ENCODE measurements at places on chromosomes 4 and X.

DNA sequence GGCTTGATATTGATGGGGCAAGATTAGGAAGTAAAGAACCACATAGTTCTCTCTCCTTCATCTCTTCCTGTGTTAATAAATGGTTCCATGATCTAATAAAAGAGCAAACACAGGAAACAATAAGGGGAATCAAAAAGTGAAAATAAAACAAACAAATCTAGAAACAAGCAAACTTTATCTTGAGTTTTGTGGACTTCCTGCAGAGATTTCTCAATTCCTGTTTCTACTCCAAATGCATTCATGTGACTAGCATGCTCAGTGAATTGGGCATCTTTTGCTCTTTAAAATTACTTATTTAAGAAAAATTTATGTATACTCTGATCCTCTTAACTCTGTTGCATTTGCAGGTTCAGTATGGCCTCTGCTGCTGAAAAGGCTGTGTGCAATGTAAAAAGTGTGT lies 682.0 kb downstream of the KCTD8 start:
- DNase-seq: no peak

DNA sequence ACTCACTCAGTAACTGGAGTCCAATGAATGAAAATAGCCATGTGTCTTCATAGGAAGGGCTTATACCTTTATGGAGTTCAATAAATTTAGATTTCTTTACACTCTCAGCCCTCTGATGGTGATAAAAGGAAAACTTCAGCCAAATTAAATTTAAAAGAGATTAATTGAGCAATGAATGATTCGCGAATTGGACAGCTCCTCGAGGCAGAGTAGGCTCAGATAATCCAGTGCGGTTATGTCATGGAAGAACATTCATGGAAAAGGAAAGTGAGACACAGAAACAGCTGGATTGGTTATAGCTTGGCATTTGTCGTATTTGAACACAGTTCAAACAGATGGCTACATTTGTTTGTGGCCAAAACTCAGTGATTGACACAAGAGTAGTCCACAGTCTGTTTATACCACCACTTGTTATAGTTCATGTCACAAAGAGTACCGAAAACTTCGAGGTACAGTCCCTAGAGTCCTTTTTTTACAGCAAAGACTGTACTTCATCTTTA lies 54.6 kb upstream of the TACR3 start:
- DNase-seq: no peak

DNA sequence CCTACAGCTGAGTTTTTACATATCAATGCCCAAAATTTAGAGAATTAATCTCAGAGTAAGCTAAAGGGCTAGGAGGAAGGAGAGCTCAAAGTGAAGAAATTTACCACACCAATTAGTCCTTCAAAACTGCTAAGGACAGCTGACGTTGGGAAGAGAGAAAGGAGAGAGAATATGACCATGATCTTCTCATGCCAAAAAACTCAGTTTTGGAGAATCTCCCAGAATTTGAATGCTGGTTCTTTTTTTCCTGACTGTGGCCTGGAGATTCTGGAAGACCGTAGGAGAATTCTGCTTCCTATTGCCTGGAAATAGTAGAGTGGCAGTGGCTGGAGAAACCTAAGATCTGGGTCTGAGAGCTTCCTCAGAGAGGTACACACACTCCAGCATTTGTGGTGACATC lies 834.4 kb upstream of the SLIT2 start:
- DNase-seq: no peak

DNA sequence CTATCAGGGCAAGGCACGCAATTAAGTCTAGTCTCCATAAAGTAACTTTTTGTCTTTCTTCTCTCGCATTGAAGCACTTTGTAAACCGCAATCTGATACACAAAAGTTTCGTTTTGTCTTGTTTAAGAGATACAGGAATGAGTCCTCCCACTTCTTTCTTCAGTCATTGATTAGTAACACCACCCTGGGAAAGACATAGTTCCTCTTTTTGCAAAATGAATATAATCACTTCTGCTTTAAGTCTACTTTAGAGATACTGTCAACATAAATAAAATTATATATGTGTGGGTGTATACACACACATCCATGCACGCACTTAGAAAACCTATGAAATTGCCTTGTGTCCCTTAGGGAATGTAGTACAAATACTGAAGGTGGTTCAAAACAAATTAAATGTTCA lies 11.7 kb downstream of the COQ2 start:
- no peak for DNase-seq

DNA sequence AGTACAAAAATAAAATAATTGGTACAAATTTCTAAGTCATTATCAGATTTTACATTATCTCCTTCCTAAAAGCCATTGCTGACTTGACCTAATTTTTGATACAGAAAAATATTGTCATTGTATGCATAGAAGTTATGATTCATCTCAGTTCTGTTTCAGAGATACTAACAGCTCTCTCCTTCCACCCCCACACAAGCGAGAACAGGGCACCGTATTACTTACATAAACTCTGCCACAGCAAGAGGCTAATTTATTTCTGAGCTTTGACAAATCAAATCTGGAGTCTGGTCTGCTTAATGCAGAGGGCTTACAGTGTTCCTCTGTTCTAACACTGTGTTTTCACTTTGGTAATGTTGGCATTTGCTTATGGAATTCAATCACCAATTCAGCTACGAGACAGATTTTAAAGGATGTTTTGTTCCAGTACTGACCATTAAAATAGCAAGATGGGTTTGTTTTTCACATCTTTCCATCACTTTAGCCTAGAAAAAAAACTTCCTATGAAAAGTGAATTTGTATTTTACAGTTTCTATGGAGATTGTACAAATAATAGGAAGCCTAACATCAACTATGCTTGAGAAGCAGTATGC lies 181.8 kb downstream of the USP46 start:
- DNase-seq: no peak

DNA sequence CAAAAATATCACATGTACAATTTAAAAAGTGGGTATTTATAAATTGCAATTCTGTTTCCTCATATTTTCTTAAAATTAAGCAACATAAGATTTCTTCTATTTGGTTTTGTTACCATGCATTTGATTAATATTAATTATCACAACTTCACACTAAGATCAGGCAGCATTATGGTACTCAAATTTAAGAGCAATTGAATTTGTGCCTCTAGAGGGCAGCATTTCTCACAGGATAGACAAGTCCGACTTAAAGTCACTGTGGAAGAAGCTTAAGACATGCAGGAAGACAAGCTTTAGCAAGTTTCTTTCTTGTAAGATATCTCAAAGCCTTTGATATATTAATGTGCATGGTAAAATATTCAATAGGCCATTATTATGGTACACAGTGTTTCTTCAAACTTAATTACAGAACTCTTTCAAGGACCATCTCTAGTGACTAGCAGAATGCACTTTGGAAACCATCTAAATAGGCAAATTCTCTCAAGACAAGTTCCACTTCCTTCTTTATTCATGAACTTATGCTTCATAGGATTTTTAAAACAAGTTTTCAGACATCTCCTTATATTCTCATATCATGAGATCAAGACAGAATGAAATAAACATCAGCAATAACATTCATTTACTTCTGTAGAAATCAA lies 35.0 kb downstream of the FBXW7 start:
- peak; percentile 36 for DNase-seq

DNA sequence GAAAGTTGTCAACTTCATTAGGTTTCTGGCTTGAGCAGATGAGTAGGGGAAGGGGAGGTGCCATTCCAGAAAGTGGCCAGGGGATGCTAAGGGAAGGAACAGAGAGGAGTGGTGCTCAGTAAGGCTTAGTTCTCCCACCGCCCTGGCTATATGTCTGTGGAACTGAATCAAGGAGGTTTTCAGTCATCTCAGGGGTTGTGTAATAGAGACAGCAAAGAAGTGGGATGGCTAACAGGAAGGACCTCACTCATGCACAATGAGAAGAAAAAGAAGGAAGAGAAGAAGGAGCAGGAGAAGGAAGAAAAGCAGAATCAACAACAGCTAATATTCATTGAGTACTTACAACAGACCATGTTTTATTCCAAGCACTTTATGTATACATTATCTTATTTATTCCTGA lies 368.7 kb downstream of the MID1IP1 start:
- no peak for DNase-seq

DNA sequence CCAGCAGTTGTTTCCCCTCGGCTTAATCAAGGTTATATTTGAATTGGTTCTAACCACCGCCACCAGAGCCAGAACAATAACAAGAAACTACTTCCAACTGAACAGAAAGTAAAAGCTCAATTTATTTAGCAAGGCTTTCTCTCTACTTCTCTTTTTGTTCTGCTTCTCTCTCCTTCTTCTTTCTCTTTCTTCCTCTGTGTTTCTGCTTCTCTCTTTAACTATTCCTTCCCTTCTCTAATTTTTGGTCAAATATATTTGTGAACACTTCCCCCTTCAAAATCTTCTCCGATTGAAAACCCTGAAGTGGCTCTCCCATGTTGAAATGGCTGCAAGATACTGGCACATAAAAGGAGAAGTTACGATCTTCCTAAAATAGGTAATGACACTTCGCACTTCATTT lies 1195.9 kb upstream of the PRKX start:
- no peak for DNase-seq

DNA sequence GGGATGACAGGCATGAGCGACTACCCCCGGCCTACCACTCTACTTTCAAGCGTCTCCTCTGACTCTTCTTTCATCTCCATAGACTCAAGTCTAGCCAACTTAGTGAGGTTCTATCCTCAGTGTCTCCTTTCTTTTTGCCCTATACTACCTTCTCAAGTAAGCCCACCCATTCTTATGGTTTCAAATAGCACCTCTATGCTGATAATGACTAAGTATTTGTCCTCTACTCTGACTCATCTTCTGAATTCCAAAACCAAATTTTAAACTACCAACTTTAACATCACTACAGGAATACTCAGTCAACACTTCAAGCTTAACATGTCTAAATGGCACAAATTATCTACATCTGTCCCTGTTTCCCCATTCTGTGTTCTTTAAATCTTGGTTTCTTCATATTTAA lies 47.8 kb downstream of the ELF2 start:
- no peak for DNase-seq

DNA sequence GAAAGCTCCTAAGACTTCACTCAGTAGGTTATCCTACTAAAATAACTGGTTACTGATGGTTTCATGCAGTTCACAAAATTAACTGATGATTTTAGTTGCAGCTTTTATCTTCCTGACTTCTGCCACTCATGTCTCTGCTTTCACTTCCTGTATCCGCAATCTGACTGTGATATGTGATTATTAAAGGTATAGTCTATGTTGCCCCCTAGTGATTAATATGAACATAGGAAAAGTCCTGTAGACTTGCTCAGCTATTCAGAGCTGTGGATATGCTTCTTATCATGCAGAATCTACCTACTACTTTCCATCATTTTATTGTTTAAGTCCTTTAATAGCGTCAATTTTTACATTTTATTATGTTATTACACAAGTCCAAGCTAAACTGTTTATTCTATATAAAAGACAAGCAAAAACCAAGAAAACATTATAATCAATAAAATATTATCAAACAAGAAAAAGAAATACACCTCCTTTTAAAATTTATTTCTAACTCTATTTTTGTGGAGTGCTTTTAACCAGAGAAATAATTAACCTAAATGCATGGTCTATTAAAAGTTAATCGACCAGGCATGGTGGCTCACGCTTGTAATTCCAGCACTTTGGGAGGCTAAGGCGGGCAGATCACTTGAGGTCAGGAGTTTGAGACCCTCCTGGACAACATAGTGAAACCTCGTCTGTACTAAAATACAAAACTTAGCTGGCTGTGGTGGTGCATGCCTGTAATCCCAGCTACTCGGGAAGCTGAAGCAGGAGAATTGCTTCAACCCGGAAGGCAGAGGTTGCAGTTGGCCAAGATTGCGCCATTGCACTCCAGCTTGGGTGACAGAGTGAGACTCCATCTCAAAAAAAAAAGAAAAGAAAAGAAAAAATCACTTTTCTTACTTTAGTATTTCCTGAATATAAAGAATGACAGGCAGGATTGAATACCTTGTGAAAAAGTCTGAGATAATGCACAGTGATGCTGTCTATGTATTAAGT lies 40.4 kb upstream of the TLR2 start:
- no peak for DNase-seq

DNA sequence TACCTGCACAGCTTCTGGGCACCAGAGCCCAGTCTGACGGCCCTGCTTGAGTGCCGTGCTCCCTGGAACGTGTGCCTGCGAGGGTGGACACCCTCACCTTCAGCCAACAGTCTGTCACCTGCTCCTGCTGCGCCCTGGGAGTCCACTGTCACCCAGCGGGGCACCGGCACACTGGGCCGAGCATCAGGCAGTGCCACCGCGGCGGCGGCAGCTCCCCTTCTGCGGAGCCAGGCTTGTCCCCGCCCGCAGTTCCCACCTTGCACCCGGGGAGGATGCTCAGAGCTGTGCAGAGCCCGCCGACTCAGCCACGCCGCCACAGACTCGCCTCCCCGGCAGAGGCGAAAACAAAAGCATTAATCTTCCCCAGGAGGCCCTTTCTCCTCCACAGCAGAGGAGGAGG lies 86.8 kb downstream of the ABLIM2 start:
- DNase-seq: no peak

DNA sequence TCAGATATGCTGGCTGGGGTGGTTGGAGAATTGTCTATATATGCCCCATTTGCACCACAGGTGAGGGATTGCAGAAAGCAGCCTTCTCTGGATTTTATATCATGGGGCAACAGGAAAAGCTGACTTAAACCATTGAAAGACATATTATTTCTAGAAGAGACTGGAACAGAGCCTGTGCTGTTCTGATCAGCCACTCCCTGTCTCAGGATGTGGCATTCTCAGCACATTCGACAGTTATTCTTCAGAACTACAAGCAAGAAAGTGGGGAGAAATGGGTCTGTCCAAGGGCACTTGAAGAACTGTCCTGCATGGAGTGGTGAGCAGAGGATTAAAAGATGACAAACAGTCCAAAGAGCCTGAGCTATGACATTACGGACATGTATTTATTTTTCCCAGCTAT lies 67.8 kb upstream of the EPHA5 start:
- DNase-seq: no peak

DNA sequence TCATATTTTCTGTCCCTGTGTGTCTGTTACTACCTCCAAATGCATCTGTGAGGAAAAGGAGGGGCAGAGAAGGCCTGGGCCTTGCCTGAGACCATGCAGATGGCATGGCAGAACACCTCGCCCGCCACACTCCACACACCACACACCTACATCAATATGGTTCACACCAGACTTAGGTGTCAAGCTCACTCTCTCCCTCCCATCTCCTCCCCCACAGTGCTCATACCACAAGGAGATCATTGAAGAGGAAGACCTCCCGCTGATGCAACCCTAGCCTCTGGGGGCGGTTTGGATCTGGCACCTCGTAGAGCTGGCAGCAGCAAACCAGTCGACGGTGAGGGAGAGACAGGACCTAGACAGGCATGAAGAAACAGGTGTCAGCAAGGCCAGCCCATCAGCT lies 16.6 kb upstream of the KDM5C start:
- DNase-seq: no peak

- no peak for DNase-seq
These were observed 26.8 kb upstream of the ESX1 start for GRCh38 chrX:104281564-104281963.

DNA sequence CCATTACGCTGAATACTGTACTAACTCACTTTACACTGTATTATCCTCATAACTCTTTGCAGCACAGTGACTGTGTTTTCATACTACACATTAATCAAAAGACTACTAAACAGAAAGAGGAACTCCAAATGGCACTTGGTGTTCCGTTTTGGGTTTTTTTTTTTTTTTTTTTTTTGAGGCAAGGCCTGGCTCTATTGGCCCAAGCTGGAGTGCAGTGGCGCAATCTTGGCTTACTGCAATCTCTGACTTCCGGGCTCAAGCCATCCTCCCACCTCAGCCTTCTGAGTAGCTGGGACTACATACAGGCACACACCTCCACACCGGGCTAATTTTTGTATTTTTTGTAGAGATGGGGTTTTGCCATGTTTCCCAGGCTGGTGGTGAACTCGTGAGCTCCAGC lies 10.7 kb downstream of the KLHL8 start:
- no peak for DNase-seq

GRCh38 chrX:134933911-134934310 lies 56.9 kb upstream of the SMIM10 start:
- DNase-seq: no peak
